ENCODE measurements at places on chromosomes 7 and 10.

DNA sequence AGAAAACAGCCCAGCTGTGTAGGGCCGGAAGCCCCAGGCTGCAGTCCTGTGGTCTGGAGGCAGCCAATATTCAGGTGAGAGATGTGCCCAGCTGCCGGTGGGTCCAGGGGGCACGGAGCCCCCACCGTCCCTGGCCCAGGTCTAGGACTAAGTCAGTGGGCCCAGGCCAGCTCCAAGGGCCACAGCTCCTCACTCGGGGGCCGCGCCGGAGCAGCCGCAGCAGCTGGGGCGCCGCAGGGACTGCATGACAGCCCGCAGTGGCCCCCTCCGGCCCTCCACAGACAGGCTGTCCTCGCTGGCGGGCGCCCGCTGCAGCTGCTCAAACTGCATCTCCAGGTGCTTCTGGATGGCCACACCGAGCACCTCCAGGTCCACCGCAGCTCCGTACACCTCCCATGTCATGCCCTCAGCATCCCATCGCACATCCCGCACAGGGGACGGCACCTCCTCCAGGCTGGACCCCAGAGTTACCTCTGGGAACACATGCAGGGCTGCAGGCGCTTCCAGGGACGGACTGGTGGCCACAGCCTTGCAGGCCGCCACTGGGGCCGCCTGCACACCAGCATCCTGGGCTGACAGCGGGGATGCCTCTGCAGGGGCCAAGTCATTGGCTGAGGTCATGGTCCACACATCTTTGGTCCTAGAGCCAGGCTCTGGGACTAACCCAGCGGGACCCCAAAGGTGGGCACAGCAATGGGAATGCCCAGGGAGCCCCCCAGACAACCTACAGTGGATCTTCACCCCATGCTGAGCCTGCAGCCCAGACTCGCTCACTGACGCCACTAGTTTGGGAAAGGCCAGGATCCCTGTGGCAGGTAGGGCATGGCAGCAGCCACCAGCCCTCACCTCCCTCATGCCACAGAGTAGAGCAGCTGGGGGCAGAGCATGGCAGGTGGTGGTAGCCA lies 7.0 kb downstream of the GPRIN2 start:
- no peak for DNase-seq

DNA sequence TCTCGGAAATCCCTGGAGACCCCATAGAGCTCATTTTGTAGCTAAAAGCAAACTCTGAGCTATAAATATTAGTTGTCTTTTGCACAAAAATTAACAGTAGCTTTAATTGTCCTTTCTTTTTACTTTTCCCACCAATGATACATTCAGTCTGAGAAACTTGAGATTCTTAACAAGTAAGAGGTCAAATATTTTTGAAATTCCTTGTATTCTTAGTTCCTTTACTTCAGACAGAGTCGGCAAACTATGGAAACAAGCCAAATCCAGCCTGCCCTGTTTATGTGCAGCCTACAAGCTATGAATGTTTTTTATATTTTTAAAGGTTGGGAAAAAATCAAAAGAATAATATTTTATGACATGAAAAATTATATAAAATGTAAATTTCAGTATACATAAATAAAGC lies 146.6 kb downstream of the CTNNA3 start:
- no peak for DNase-seq

DNA sequence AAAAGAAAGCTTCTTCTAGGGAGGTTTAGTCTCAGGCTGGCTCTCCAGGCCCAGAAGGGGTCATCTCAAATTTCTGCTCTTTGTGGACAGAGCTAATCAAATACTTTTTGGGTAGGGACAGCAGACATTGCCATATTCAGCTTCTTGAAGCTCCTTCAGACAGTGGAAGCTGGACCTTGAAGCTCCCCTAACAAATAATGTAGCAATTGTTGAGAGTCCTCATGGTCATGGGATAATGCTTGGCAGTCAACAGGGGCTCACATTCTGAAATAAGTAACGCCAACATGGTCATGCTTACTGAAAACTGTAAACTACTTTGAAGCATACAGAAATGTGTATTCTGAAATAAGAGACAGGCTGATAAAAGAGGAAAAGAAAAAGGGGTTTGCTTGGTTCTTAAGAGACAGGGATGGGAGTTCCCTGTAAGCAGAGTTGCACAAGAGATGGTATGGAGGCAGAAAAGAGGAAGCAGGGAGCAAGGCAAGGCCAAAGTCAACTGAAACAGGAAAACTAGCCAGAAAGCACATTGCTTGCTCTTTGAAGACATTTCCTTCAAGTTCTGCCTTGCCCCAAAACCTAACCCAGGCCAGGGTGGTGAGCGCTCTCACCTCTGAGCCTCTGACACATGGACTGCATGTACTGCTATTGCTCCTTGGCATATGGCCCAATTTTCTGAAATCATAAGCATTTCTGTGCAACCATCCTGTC lies 53.1 kb upstream of the KMT2E start:
- no peak for DNase-seq

DNA sequence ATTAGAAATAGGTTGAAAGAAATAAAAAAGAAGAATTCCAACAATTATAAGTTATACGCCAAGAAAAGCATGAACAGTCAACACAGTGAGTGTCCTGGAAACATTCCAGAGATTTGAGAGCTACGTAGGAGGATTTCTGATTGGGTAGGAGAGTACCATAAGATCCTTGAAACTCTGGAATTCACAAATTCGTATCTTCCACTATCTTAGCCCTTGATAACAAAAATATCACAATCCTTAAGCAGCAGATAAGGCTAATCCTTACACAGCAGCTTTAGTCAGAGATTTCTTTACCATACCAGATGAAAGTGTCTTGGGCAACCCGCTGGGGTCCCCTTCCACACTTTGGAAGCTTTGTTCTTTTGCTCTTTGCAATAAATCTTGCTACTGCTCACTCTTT lies 8.2 kb downstream of the TPK1 start:
- no peak for DNase-seq

- DNase-seq, result no peak
These were observed 293.9 kb downstream of the CCDC3 start for GRCh38 chr10:12707461-12708185.

Measured in GM12892 (cell line).